ENCODE measurements at places on chromosomes 6 and 20.
A peak's percentile ranks its signal among the peaks of the same experiment; 100 is the strongest.

GRCh38 chr20:5689463-5689862 lies 60.7 kb upstream of the SHLD1 start:
- DNase-seq = no peak

DNA sequence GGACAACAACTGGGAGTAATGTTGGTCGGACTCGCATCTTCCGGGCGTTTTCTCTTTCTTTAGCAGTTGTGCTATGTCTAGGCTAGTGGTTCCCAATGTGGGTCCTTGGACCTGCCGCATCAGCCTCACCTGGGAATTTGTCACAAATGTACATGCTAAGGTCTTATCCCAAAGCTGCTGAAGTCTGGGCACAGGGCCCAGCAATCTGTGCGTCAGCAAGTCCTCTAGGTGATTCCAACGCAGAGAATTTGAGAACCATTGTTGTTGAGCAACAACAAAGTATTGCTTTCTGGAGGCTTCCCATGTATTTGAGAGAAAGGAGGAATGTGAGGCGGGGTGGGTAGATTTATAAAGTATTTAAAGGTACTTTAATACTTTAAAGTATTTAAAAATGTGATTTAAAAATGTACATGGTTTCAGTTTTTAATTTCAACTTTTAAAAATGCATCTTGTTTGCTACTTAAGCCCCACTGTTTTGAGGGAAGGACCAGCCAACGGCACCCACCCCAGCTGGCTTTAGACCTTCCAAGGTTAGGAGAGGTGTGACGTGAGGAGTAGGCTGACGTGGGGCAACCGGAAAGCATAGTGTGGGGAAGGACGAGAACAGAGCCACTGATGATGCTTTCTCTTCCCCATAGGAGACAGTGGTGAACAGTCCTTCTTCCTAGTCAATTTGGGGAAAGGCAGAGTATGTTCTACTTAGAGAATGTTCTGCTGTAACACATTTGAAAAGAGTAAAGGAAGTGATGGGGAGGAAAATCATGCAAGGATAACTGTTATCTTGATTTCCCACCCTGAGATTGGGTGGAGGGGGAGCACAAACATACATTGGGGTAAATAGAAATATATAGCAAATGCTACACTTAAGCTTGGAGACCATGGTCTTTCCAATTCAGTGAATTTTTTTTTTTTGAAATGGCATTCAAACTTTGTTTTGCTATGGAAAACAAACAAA lies 4.3 kb downstream of the UST start:
- no peak for DNase-seq

DNA sequence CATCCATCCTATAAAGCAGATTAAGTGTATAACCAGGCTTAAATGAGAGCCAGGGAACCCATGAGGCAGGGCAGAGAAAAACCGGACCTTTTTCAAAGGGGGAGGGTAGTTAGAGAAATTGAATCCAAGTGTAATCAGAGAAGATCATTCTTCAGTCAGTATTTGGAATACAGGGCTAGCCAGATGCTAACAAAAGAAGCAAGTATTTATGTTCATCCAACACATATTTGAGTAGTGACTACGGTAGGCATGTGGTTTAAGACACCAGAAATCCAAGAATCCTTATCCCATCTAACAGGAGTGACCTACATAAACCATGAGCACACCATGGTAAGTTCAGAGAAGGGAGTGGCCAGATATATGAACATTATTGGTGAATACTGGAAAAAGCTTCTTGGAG lies 46.8 kb upstream of the FAM83C start:
- no peak for DNase-seq

DNA sequence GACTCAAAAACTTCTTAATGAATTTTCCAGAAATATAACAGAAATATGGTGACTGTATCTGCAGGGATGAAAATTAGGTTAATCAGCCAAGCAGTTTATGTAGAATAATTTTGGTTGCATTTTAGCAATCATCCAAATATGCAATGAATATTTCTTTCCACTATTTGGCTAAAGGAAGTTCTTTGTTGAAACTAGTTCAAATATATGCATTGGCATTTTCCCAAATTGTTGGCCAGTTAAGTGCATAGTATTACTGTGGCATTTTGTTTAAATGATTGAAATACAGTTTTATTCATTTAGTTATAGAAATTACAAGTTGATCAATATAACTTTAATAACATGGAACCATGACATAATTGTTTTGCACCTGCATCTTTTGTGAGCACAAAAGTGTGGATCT lies 115.5 kb downstream of the DOK5 start:
- no peak for DNase-seq

- no peak for DNase-seq
Measured at GRCh38 chr6:94623586-94623985, 953.7 kb upstream of the MANEA start.

DNA sequence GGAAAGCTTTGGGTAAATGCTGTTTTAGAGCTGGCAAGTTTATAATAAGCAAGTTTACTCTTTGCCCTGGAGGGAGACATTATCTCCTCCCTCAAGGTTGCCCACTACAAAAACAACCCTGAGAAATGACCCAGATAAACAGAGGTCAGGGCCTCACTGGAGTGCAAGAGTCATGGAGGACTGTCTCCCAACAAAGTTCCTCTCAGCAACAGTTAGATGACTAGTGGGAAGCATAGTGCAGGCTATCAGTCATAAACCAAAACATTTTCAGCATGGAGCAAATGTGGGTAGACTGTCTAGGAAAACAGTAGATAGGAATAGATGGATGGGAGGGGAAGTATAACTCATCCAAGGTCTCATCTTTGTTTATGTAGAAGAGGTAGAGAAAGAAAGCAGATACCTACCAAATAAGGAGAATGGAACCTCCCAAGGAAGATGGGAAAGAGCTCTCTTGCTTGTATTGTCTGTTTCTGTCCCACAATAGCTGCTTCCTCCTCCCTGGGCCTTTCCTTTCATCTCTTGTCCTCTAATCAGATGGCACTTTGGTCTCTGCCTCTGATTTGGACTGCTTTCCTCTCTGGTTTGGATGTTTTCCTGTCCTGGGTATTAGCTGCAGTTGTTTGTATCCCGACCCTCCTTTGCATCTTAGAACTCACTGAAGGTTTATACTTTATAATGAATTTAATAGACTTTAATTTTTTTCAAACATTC lies 95.4 kb downstream of the WASF1 start:
- no peak for DNase-seq

GRCh38 chr20:57170343-57170742 lies 96.1 kb downstream of the BMP7 start:
- no peak for DNase-seq

- peak; percentile 5 for DNase-seq
Measured at GRCh38 chr6:50270415-50270814, 220.7 kb upstream of the DEFB112 start.

DNA sequence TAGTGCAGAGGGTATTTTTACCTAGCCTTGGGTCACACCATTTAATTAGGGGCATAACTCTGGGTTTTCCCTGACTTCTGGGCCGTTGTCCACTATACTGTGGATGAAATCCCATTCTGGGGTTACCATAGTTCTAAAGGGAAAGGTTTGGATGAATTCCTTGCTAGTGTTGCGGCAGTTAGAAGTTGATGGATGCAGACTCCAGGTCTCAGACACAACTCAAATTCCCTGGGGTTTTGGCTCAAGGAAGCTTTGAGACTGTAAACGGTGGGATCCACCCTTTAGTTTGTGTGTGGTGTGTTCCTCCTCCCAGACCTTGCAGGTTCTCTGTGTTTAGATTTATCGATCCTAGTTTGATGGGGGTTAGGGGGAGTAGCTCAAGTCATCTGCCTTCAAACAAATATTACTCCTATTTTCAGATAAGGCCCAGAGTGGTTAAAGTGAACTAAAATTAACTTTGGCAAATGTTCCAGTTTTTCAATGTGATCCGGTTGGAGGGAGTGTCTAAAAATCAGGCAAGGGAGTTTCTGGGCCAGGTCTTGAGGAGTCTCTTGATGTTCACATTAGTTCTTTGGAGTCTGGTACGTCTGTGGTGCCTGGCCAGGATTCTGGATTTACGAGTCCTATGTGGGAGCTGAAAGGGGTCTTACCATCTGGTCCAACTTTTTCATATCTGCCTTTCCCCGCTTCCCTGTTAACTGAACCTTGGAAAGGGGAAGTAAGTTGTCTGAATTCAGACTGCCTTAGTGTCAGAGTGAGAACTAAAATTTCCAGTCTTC lies 1.5 kb downstream of the RALY start:
- no peak for DNase-seq

DNA sequence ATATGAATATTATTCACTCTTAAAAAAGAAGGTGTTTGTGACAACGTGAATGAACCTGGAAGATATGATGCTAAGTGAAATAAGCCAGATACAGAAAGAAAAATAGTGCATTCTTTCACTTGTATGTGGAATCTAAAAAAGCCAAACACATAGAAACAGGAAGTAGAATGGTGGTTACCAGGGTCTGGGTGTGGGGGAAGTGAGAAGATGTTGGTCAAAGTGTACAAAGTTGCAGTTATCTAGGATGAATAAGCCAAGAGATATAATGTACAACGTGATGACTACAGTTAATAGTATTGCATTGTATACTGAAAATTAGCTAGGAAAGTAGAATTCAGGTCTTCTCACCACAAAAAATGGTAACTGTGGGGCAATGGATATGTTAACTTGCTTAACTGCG lies 151.1 kb upstream of the HCRTR2 start:
- DNase-seq = no peak

GRCh38 chr6:79742030-79742429 lies 110.9 kb downstream of the SH3BGRL2 start:
- DNase-seq = no peak

- no peak for DNase-seq
Measured at GRCh38 chr20:8854571-8854970, 214.3 kb upstream of the PLCB4 start.

GRCh38 chr6:146881228-146882181 lies 282.7 kb downstream of the ADGB start:
- peak; percentile 19 for DNase-seq

DNA sequence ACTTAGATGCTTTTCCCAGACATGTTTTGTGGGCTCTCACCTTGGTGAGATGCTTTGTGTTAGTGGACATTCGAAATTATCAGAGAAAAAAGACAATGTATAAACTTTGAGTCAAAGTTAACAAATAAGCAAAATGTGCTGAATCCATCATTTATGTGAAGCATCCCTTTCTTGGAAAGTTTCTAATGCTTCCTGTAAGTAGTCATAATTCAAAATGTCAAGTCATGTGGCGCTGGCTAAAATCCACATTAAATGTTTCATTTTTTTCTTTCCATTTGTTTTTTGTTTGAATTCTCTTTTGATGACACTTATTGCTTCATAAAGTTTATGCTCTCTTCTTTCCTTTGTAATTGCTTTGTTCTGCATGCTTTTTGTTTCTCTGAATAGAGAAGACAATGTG lies 107.2 kb upstream of the CENPW start:
- no peak for DNase-seq

DNA sequence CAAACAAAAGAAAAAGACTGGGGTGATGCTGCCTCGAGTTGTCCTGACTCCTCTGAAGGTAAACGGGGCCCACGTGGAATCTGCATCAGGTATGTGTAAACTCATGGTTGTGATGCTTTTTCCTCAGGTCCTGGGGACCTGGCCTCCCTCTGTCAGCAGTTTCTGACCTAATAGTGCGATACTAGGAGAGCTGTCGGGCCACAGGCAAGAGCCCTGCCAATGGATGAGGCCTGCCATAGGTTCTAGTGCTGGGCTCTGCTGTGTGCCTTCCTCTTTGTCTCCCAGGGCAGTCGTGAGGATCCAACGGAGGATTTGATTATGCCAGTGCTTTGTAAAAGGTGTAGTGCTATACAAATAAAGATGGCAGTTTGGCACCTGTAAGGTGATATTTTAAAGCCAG lies 71.2 kb downstream of the ASXL1 start:
- DNase-seq = no peak

Measured in SK-N-SH (cell line).